ENCODE measurements at places on chromosomes 4 and X.

DNA sequence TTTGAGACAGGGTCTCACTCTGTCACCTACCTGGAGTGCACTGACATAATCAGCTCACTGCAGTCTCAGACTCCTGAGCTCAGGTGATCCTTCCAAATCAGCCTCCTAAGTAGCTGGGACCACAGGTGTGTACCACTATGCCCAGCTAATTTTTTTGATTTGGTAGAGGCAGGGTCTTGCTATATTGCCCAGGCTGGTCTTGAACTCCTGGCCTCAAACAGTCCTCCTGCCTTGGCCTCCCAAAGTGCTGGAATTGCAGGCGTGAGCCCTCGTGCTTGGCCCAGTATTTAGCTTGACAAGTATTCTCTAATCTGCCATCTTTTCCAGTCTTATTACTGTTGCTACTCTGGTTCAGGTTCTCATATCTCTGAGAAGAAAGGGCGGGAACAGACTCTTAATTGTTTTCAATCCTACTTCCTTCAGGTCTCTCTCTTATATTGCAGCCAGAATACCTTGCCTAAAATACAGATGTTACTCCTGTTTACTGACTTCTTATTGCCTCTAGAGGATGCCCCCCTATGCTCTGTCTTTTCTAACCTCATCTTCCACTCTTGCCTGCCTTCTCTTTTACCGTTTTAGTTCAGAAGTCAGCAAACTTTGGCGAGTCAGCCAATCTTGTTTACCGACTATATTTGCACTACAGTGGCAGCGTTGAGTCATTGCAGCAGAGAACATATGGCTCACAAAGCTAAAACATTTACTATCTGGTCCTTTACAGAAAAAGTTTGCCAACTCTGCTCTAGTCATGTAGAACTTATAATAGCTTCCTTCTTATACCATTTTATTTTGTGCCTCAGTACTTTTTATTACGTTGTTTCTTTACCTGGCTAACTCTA lies 19.0 kb downstream of the MRPL1 start:
- no peak for DNase-seq

- no peak for DNase-seq
Measured at GRCh38 chr4:129675036-129675435, 579.1 kb downstream of the C4orf33 start.

DNA sequence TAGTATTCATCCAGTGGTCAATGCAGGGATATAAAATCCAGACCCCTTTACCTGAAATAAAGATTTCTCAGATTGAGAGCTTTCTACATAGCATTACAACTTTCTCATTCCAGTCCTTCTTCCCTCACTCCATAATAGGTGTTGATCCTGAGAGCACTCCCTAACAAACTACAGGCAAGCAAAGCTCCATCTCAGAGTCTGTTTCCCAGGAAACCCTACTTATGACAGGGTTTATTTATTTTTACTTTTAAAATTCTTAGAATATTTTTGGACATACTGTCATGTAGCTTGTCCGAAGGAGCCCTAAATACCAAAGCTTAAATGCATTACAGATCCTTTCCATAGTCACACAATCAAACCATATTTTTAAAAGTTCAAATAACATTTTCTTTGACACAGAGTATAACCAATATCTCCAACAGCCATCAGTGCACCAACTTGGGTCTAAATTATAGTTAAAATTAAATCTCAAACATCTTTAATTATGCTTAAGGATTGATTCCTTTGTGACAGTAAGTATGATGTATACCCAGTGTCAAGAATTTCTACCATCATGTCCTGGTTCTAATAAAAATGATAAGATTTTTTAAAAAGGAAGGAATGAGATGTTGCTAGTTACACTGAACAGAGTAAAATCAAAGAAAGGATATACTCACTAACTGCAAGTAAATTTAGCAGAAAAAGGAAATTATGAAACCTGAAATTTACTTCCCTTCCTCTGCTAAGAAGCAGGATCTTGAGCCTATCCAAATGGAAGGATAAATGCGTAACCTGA lies 580.4 kb upstream of the ADGRL3 start:
- DNase-seq = no peak

- no peak for DNase-seq
Measured at GRCh38 chr4:11416767-11417113, 12.0 kb downstream of the HS3ST1 start.

DNA sequence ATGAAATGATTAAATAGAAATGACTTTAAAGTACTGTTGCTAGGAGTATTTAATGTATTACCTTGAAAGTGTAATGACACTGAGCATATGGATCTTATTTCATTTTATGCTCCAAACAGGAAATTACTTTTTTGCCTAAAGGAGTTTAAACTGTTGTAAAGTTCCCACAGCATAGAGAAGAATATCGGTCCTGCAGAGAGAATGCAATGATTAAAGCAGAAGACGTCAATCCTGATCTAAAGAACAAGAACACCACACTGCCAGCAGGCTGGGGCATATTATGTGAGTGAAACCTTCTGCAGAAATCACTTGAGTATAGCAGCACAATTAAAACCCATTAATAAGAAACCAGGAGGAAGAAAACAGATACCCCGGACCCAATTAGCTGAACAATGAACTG lies 72.8 kb upstream of the CAMK2D start:
- no peak for DNase-seq

GRCh38 chr4:7524064-7524682 lies 89.4 kb upstream of the PSAPL1 start:
- DNase-seq = no peak

DNA sequence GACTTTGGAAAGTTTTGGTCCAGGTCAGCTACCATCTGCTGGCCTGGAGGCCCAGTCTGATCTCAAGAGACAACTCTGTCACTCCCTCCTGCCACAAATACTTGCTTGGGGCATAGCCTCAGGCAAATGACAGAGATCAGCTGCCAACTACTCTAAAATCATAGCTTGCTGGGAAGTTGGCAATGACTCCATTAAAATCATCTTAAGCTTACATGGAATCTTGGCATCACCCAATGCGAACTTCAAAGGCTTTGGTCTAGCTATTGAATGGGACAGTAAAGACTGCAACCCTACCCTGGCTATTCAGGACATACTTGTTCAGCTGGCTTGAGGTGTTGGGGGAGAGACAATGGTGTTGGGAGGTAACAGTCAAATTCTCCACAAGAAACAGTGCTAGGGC lies 7.0 kb upstream of the USO1 start:
- DNase-seq = no peak

DNA sequence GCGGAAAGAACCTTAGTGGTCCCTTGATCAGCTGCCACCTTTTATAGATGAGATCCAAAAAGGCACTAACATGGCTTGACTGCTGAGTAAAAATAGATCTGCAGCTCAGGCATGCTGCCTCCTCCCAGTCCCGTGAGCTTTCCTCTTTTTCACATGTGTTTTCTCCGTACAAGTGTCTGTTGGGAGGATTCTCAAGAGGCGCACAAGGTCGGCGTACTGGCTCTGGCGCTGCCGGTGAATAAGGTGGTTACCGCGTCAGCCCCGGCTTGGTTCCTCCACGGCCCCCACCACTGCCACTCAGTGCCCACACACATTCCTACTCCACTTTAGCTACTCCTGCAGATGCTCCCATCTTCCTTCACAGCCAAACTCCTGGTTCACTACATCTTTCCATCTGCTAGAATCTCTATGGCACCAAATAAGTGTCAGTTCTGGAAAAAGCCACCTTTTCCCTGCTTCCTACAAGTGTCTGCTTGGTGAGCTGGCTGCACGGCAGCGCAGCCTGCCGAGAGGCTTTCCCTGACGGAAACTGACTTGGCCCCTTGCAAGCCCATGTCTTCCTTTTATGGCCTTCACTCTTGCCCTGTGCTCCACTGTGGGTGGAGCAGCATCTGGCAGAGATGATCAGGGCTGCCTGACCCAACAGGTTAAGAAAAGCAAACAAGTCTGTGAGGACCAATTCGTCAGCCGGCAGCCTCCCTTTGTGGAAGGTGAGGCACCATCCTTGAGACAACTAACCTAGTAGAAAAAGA lies 99.8 kb downstream of the KLHL8 start:
- no peak for DNase-seq

DNA sequence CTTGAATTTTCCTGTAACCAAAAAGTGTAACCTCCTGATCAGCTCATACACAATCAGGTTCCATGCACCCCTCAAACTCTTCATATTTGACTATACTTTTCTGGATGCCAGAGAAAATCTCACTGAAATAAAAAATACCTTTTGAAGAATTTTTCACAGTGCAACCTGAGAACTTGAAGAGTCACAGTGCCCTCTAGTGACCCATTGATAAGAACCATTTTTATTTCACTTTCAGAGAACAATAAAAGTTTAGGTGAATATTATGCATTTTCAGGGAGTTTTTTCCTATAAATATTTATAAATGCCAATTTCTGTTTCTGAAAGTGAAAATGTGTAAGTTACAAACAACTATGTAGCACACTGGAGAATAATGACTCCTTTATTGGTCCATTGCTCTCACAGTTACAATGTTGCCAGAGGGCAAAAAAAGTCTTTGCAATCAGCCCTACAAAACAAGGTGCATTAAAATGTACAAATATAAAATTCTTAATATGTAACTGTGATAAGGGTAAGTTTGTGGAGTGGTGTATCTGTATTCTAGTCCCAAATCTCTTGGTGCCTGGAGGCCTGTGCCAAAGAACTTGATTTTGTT lies 153.6 kb upstream of the INTU start:
- peak; percentile 23 for DNase-seq

- no peak for DNase-seq
Measured at GRCh38 chr4:61185288-61185687, 14.8 kb upstream of the ADGRL3 start.

DNA sequence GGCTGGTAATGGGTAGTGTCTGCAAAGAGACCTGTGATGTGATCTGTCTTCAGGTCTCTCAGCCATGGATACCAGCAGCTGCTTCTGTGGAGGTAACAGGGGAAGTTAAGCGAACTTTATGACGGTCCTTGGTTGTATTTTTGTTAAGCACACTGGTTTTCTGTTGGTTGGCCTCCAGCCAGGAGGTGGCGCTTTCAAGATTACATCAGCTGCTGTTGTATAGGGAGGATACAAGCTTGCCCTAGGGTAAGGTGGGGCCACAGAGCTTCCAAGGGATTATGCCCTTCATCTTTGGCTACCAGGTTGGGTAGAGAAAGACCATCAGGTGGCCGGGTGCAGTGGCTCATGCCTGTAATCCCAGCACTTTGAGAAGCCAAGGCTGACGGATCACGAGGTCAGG lies 834.2 kb upstream of the GALNTL6 start:
- no peak for DNase-seq

DNA sequence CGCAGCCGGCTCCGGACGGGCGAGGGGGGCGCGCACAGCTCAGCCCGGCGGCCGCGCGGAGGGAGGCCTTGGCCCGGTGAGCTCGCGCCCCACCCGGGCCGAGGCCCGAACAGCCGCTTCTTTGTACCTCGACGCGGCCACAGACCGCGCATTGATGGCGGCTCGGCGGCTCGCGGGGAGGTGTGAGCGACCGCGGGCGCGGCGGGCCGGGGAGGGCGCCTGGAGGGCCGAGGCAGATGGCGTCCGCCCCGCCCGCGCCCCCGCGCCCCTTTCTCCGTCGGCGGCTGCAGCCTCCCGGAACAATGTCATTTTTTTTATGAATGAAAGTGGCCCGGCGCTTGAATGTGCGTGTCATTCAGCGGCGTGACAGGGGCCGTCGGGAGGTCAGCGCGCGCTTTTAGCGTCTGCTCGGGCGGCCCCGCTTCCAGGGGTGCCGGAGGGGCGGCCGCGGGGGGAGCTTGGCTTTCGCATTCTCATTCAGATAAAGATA lies 1.8 kb downstream of the FGFR3 start:
- no peak for DNase-seq

DNA sequence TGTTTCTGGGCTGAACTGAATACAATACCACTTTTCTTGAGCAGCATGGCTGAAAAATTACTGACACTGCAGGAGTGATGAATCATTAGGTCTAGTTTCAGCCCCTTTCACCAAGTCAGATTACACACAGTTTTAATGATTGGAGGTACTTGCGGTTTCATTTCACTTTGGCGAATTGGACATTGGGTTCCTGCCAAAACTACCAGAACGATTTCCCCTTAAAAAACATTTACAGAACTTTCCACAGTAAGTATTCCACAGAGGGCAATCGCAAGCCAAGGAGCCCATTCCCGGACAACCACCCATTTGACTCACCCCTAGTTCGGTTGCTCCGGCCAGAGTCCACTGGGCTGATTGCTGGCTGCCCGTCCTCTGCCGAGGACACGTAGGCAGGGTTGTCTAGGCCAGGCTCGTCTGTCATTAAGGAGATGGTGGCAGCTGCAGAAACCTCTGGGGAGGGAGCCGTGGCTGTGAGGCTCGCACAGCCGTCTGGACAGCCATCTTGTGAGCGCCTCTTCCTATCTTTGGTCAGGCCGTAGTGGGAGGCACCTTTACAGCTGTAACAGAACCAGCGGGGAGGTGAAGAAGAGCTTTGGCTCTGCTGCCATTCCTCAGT lies 83.5 kb downstream of the LNX1 start:
- no peak for DNase-seq

- DNase-seq = no peak
Measured at GRCh38 chr4:73908965-73909364, 39.8 kb downstream of the CXCL1 start.

DNA sequence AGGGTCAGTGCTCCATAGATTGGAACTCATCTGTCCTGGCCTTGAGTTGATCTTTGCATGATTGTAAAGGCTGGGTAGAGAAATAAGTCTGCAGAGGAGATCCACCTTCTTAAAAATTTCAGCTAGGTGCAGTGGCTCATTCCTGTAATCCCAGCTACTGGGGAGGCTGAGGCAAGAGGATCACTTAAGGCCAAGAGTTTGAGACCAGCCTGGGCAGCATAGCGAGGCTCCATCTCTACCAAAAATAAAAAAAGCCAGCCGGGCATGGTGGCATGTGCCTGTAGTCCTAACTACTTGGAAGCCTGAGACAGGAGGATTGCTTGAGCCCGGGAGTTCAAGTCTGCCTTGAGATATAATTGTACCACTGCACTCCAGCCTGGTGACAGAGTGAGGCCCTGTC lies 476 bp upstream of the CXCR3 start:
- DNase-seq = no peak

DNA sequence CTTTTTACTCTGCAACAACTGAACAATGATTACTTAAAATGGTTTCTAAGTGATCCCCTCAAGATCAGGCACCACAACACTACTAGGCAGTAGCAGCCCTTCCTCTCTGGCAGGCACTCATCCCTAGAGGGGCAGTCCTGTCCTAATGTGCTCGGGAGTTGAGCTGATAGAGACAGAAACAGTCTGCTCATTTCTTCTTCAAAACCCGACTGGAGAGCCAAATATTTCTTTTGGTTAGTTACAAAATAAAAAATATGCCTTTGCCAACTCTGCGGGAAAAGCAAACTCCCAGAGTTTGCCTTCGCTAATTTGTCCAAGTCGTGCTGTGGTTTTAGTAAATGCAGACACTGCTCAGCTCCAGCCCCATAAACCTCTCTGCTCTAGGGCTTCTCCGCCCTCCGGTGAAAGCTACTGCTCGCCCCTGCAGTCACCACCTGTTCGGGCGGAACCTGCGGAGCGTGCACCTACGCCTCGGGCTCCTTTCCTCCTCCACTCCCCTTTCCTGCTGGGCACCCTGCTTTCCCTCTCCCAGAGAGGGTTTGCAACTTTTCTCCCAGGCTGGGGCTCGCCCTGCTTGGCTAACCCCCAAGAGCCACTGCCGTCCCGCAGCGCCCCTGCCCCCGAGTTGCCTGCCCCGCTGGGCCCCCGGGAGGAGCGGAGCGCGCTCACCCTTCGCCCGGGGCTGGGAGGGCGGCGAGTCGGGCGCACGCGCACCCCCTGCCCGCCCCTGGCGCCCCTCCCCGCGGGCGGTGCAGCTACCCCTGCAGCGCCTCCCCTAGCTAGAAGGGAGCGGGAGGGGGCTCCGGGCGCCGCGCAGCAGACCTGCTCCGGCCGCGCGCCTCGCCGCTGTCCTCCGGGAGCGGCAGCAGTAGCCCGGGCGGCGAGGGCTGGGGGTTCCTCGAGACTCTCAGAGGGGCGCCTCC lies at the start of gene NPNT:
NPNT (plus strand) TSS at position 812 of the 923 bp plus-strand sequence. CDS start 182 bp downstream, outside the sequence.
- no peak for DNase-seq

- no peak for DNase-seq
Measured at GRCh38 chr4:96486563-96486962, 646.7 kb downstream of the PDHA2 start.

All from amniotic stem cell (primary cell).